ENCODE measurements at places on chromosomes 6 and 20. TPM values are rescaled to one million over a fixed set of nuclear protein-coding genes. Genes with fewer than 3 reads are reported as not detected.

Gene PRR18
- not detected for total RNA-seq

Gene PGBD1
- total RNA-seq = 2.3 TPM

Gene MRPS26
- total RNA-seq = 49.9 TPM

Gene EYS
- not detected for total RNA-seq

Gene FAM209B
- total RNA-seq = 0.35 TPM

Gene ATP6V1G2
- 2.3 TPM for total RNA-seq

DNA sequence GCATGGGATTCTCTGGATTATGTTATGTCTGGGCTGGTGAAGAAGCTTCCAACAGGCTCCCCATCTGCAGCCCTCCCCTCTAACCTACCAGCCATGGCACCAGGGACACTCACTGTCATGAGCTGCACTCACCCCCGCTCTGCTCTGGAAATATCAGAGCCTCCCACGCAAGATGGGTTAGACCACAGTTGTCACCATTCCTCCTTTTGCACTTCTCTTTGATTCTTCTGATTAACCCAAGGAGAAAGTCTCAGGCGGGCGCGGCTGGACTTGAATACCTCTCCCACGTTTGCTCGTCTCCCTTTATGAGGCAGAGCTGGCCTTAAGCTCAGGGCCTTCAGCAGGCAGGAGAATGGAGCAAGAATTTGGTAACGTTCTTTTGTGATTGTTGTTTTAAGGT, 128.1 kb downstream of the CEBPB start:
- no peak for DNase-seq

GRCh38 chr20:34363465-34364222, 571 bp downstream of the ITCH start:
- no peak for DNase-seq

DNA sequence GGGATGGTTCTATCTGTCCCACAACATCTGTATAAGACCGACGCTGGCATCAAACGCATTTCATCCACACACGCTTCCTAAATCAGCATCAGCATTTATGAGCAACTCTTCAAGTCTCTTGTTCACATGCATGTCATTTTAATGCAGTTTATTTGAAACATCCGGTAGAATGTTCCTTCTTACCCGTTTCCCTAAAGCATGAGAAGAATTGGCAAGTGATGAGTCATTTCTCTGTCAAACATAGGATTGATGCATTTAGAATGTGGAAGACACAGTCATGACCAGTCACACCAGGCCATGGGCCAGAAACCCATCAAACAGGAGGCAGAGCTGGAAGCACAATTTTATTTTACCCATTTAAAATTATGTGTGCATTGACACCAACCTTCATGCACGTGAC, 122.8 kb downstream of the UST start:
- no peak for DNase-seq

GRCh38 chr20:2331901-2332565, 36.2 kb downstream of the TGM3 start:
- no peak for DNase-seq

- DNase-seq = no peak
These were observed 320.2 kb upstream of the JARID2 start for GRCh38 chr6:14925699-14926026.

- no peak for DNase-seq
These were observed 149.7 kb downstream of the KIF16B start for GRCh38 chr20:16423311-16424212.

- no peak for DNase-seq
These were observed 343.5 kb downstream of the NRN1 start for GRCh38 chr6:5663259-5663658.

DNA sequence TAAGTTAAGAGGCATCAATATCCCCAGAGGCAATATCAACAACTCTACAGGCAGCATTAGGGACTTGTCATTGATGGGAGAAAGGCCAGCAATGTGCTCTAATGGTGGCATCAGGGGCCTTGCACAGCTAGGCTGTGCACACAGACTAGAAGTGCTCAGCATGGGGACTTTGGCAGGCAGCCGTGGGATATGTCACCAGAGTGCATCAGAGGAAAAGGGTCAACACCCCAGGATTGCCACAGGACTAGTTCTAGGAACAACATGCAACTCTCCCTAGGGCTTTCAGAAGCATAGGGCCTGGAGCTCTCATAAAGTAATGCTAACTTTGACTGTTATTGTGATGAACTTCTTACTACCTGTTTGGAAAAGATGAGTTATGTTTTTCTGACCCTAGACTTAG, 32.2 kb upstream of the OSTM1 start:
- DNase-seq = no peak

- DNase-seq = no peak
These were observed 23.6 kb downstream of the GTF2H5 start for GRCh38 chr6:158191761-158192160.

DNA sequence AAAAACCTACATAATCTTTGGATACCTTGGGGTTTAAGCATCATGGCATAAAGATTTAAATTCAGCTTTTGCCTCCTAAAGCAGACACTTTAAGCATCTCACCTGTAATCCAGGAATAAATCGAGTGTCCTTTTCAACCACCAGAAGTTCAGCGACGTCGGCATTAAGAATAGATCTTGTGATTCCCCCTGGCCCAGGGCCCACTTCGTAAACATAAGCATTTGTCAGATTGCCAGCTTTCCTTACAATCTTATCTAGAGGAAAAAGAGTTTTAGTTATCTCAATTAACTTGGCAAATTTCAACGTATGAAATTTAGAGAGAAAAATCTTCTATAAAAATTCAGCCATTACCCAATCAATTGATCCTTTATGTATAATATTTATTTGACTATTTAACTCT, 3.2 kb downstream of the TFB1M start:
- DNase-seq = no peak

GRCh38 chr6:148466158-148466557, 123.5 kb downstream of the SASH1 start:
- DNase-seq = no peak

DNA sequence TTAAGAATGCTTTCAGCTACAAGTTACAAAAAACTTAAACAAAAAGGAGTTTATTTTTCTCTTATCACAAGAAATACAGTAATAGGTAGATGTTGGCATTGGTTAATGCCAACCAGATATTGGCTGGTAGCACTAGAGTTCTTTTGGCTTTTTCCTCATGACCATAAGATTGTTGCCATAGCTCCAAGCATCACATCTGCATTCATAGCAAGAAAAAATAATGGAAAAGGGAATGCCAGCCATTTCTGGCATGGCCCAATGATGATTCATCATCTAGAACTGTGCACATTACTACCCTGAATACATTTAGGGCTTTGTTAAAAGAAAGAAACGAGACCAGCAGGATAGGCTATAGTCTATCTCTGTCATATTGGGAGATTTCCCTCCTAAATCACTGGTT, 20.8 kb upstream of the SIRT5 start:
- DNase-seq = no peak

GRCh38 chr6:13292774-13293173, 35.6 kb downstream of the TBC1D7 start:
- DNase-seq = no peak

GRCh38 chr6:107679457-107679856, 144.7 kb downstream of the SCML4 start:
- DNase-seq = no peak

DNA sequence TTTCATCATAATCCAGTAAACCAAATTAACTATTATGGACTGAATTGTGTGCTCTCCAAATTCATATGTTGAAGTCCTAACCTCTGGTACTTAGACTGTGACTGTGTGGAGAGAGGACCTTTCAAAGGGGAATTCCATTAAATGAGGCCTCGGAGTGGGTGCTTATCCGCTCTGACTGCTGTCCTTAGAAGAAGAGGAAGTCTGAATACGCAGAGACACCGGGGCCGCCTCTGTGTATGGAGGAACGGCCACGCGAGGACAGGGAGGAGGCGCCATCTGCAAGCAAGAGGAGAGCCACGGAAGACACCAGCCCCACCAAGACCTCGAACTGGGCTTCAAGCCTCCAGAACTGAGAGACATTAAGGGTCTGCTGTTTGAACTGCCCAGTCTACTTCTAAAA, 35.6 kb upstream of the RPS6KA2 start:
- DNase-seq = no peak
